ENCODE measurements at places on chromosomes 5 and 9.

DNA sequence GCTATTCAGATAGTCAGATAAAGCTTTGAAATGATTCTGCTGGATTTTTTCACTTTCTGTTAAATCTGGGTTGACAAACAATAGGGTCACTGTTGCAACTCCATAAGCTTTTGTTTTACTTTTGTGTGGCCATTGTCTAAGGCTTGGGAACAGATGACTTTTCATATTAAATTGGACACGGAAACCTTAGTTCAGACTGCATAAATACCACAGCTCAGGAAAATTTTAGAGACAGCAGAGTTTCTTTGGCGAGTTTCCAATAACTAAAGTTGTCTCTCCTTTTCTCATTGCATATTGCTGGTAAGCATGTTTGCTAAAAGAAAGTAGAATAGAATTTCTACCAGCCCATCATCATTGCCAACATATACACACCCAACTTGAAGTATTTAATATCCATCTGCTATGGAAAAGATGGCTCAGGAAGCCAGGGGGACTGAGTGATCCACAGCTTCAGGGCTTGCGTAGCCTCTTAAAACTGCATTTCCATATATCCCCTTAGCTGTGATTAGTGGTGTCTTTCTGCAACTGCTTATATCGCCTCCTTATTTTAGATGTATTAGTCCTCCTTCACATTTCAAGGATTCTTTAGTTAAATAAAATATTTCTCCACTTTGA is 168.2 kb downstream of the ARHGAP26 start:
- no peak for DNase-seq

DNA sequence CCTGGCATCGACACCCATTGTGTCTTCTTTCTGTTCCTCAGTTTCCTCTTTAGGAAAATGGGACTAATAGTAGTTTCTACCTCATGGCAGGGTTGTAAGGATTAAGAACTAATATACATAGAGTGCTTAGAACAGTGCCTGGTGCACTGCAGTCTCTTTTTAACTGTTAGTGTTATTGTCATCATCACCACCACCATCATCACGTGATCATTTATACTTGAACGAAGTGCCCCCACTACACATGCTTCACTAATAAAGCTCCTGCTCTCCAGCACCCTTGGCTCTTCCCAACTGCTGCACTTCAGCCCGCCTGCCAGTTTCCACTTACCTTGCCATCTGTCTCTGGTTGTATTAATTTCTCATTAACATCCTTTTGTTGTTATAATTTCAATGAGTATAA is 35.8 kb upstream of the MAST4 start:
- DNase-seq = no peak

DNA sequence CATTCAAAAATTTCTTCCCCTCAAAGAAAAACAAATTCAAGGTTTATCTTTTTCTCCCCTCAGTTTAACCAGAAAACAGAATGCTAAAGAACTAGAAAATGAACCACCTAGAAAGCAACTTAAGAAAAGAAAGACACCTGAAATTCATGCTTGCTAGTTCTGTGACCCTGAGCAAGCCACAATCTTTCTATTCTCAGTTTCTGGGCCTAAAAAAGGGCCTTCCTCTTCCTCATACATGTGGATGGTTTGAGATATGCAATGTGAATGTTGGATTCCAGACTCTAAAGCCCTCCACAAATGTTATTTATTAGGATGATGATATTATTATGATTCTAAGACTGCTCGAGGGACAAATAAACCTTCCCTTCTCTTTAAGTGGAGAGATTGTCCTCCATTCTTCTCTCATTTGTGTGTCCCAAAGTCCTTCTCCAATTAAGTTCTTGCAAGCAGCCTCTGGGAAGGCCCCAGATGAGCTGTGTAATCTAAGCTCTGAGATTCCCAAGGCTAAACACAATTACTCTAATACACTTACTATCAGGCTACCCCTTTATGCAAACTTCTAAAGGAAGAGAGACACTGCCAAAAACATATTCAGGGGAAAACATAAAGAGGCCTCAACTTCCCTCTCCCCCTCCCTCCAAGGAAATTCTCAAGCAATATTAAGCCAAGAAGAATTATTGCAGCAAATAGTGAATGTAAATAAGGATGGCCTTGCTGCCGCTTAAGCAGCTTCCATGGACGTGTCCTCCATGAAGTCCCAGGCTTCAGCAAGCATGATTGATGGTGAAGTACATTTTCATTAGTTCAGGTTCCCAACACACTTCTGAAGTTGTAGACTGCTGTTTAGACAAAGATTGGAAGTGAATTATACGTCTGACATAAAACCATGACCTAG is 80.2 kb downstream of the PRKACG start:
- DNase-seq = no peak

- DNase-seq = no peak
These were observed 23.5 kb upstream of the IL12B start for GRCh38 chr5:159353661-159354252.
